ENCODE measurements at places on chromosomes 2 and 18.

GRCh38 chr2:14690926-14691325 is 58.4 kb downstream of the LRATD1 start:
- DNase-seq = no peak

DNA sequence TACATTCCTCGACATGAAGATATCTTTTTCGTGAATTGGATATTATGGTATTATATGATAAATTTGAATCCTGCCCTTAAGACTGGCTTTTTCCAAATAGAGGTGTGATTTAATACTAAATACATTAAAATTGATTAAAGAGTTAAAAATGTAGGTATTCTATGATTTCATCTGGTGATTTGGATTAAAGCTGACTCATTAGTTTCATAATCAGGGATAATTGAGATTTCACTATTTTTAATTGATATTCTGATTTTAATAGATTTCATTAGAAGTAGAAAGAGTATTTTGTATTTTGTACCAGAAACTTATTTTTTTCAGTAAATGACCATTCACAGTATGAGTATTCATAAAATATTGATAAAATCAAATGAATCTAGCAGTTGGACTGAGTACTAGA is 524.1 kb downstream of the PLCL1 start:
- no peak for DNase-seq

- DNase-seq = no peak
These were observed 229.3 kb downstream of the HNMT start for GRCh38 chr2:138193416-138194213.

GRCh38 chr2:113979191-113980128 is 89.6 kb downstream of the ACTR3 start:
- no peak for DNase-seq

DNA sequence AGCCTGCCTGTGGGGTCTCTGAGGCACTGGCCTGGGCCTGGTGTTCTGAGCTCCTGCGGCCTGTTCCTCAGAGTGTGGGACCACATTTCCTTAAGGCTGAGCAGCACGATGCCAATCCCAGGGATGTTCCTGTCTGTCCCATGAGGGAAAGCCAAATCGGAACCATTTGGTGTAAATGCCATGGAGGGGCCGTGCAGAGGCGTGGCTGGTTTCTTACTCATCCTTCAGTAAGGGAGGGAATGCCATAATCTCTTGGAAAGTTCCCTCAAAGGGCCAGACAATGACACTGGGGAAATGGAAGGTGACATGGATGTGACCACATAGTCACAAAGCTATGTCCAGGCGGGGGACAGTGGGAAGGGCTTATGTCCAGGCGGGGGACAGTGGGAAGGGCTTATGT is 14.4 kb upstream of the PTMA start:
- DNase-seq = no peak

DNA sequence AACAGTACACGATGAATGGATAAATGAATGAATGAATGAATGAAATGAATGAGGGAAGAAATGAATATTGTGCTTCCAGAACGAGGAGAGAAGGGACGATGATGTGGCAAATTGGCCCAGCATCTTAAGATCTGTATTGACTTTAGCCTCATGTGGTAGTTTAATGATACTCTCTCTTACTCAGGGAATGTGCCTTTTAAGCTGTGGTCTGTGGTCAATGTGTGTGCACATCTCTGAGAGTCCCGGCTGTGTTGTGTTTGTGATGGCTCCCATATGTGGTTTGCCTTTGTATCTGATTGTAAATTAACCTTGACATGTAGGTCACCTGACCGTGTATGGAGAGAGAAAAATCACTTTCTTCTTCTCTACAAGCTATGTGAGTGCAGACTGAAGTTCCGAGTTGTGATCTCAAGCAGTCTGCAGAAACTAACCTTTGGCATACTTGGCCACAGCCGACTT is 91.2 kb downstream of the NEDD4L start:
- DNase-seq = no peak

GRCh38 chr2:150606380-150607060 is 119.1 kb upstream of the RND3 start:
- no peak for DNase-seq

- no peak for DNase-seq
These were observed 1693.4 kb upstream of the SLC39A10 start for GRCh38 chr2:193963472-193964119.

DNA sequence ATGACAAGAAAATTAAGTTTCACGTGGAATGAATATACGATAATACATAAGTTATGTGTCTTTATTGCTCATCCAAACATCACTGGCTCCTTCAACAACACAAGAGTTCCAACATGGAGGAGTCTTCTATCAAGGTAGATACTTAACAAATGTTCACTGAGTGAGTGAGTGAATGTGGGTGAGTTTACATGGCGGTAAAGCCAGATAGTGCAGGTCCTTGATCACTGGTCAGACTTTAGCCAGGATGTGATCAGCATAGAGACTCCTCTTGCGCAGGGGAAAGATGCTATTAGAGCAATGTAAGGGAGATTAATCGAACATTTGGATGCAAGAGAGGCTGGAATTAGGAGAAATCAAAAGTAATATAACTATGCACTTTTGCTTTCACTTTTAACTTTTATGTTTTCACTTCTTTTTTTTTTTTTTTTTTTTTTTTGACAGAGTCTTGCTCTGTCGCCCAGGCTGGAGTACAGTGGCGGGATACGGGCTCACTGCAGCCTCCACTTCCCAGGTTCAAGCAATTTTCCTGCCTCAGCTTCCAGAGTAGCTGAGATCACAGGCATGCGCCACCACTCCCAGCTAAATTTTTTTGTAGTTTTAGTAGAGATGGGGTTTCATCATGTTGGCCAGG is 249.0 kb upstream of the ID2 start:
- no peak for DNase-seq

- no peak for DNase-seq
These were observed 183.4 kb downstream of the PRKCE start for GRCh38 chr2:45834858-45835257.

DNA sequence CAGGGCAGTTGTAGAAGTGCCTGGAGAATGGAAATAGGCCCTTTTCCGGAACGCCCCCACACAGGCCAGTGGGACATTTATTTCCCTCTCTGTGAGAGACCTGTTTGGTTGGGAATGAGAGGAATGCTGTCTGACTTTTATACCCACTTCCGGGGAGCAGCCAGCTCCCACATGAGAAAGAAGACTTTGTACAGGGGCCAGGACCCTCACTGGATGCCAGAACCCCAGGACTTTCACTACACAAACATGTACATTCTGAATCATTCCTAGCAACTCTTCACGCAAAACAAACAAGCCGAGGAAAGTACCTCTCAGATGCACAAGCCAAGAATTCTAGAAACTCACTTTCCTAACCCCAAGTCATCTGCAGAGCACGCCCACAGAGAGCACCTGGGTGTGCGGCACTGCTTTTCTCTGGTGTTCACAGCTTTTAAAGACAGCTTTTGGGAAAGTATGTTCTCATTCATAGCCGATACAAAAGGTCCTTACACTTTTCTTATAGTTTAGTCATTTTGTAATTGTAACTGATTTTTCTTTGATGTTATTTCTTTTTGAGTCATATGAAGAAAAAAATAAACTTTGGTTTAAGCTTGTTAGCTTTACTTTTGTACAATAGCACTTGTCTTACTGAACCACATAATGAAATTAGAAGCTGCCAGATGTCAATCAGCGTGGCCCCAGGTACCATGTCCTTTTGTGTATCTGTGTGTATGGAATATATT is 856.1 kb upstream of the ID2 start:
- no peak for DNase-seq

- DNase-seq = no peak
These were observed 49.3 kb downstream of the HIBCH start for GRCh38 chr2:190270298-190270697.

- peak; percentile 64 for DNase-seq
These were observed 423.8 kb upstream of the MEX3C start for GRCh38 chr18:51621113-51621863.

DNA sequence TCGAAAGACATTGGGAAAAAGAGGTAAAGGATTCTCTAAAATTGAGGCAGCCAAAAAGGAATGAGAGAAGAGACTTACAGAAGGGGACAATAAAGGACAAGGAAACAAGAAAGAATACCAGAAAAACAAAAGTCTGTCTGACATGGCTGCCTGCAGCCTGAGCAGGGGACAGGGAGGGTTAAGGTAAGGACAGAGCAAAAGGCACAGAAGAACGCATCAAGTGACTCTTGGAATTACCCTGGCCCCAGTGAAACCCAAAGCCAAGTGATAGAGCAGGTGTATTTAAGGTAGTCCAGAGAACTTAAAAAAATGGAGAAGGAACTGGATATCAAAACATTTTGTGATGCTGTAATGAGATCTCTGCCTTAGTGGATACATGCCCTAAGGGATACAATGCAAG is 47.1 kb upstream of the XIRP2 start:
- no peak for DNase-seq

GRCh38 chr2:67476809-67477790 is 80.0 kb downstream of the ETAA1 start:
- no peak for DNase-seq

DNA sequence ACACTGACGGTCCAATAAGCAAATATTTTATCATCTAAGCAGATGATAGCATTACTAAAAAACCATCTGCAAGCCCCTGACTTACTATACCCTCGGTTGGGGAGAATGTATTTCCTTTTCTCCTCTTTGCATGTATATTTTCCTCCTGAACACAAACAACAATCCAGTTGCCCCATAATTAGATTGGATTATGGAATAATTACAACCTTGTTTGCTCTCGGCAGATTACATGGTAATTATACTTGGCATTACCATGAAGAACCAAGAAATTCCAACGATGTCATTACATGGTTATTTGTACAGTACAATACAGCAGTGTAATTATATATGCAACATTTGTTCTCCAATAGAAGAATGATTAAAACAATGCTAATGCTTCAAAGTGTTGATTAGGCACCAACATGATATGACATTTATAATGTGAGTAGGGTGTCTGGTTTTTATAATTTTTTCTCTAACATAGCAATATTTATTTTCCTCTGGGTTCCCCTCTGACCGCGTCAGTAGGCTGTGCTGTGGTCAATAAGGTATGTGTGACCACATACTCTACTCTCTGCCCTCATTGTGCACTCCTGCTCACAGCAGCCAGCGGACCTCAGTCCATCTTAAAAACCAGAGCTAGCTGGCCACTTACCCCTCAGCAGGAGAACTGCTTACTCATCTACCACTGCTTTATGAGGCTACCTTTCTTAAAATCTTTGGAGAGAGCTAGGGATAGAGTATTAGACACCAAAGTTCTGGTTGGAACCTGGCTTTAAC is 176.1 kb downstream of the INSIG2 start:
- DNase-seq = no peak

GRCh38 chr2:55478610-55479304 is 40.8 kb upstream of the CFAP36 start:
- no peak for DNase-seq

GRCh38 chr2:112648081-112648480 is 2.3 kb downstream of the SLC20A1 start:
- DNase-seq = no peak

DNA sequence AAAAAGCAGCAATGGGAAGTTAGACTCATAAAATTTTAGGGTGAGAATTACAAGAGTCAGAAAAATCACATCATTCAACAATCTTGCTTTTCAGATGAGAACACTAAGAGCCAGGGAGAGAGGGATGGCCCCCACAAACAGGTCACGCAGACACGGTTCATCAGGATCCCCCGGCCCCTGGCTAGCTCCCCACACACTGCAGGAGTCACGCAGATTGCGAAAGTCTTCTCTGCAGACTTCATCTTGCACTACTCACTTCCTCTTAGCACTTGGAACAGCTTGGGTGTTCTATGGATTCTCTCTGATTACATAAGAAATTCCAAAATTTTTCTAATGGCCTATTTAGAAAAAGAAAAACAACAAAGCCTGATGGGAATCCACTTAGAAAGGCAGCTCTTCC is 21.6 kb upstream of the SULT1C2 start:
- DNase-seq = no peak

GRCh38 chr2:215900843-215901242 is 112.5 kb downstream of the MREG start:
- no peak for DNase-seq

DNA sequence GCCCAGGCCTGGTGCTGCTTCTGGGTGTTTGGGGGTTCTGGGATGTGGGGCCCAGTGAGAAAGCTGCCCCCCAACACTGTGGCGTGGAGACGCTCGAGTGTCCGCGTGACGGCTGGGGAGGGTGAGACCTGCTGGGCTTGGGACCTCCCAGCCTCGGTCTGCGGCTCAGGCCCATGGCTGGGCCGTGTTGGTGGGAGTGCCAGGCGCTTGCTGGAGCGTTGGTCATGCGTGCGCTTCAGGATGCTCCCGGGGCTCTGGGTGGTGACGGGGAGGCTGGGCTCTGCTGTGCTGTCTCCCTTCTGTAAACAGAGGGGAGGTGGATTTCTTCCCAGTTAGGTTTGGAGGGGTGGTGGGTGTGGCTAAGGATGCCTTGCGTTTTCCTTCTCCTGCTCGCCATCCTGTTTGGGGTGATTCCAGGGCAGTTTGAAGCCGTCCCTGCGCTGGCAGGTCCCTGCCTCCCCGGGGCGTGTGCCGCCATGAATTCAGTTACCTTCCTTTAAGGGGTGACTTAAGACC is 606 bp downstream of the GAL3ST2 start:
- DNase-seq = no peak

DNA sequence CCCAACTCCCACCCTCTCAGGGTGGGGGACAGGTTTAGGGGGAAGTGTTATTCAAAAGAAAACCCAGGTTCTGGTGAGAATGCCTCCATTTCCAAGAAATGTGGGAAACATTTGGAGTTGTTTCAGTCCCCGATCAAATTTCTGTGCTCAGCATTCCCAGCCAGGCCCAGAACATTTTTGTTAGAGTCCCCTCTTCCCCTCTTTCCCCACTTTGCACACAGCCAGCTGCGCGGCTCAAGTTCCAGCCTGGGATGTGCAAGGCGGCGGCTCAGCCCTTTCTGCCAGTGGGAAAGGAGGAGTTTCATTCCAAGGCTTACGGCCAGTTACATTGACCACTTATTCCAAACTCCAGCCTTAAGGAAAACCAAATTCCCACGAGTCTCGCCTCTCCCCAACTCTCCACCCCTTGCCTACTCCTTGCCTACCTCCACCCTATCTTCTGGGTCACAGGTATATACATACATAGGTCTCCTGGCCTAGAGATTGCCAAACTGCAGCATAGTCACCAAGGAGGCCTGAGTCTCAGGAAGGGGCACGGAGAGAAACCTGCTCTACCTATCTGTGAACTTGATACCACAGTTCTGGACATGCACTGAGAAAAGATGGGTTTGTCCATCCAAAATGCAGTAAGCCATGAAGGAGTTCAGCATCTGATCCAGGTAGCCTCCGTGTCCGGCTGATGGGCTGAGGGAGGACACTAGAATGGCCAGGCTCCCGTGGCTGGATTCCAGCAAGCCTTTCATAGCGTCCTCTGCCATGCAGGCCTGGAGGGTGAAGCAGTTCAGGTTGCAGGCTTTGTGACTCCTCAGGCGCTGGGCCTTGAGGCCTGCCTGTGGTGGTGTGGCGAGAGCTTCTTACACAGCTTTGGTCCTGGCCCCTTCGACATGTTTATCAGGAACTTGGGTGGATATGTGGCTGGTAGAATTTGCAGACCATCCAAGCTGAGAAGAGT is 154.5 kb downstream of the ZFP36L2 start:
- DNase-seq = no peak

Data from hypothalamus (tissue), 51 donors.